NCI-H345 (cell line): ENCODE measurements at places on chromosomes 4 and X.
A peak's percentile ranks its signal among the peaks of the same experiment; 100 is the strongest.

DNA sequence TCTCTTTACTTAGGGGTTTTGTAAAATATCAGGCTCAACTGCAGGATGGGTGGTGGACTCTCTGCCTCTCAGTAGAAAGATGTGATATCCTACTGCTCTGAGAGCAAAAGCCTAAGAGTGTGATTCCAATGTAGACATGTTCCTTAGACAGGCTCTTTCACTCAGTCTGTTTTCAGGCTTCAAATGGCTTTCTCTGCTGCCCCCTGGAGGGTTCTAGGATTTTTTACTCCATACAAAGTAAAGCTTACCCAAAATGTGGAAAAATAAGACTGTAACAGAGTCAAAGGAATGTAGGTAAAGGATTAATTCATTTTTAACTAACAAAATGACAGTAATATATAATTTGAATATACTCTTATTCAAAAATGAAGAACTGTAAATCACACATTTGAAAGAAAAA lies 32.1 kb downstream of the ZGRF1 start:
- peak; percentile 30 for DNase-seq

GRCh38 chrX:112819813-112820212 lies 20.8 kb downstream of the AMOT start:
- DNase-seq = no peak

DNA sequence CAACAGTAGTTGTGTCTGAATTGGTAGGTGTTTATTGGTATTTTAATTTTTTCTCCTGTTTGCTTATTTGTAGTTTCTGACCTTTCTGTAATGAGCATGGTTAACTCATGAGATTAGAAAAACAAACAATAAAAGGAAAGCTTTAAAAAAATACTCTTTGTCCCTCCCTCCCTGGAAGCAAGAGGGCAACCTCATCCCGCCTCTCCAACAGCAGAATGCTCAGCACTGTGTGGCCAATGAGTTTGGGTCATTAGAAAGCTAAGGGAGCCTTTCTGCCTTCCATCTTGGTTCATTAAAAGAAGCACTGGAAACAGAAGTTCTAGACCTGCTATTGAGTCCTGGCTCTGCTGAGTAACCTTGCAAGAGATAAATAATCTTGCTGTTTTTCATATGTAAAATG lies 33.9 kb downstream of the TRPC5 start:
- DNase-seq = no peak

GRCh38 chr4:25575611-25576010 lies 80.0 kb upstream of the SLC34A2 start:
- DNase-seq = no peak

- DNase-seq = no peak
Observed at GRCh38 chrX:25810202-25810601, 327.9 kb upstream of the MAGEB18 start.

- no peak for DNase-seq
Observed at GRCh38 chrX:437661-438390, 51.1 kb upstream of the PPP2R3B start.

DNA sequence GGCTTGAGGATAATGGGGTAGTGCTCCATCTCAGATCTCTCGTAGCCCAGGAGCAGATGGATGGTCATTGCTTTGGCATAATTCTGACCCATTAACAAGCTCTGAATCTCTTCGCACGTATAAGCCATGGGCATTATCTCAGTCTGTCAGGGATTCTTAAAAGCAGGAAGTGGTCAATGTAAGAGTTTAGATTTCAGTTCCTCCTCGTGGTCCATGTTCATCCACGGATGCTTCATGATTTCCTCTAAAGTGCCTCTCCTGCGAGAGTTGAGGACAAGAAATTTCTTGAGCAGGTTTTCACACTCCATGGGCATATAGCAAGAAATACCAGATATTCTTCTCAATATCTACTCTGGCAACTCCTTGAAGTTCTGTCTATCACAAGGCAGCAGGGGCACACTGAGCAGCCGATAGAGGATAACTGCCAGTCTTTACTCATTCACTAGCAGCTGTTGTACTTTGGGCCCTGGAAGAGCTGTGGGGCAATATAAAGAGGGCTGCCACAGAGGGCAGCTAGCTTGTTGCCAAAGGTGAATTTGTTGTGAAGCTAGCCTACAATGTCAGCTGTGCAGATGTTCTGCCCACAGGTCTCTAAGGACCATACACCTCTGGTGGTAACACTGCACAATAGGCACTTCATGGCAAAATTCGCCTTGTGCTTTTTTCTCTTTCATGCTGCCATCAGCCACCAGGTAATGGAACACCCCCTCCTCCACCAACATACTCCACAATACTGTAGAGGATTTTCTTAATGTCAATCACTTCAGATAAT lies 52.0 kb upstream of the WDR17 start:
- DNase-seq = no peak

DNA sequence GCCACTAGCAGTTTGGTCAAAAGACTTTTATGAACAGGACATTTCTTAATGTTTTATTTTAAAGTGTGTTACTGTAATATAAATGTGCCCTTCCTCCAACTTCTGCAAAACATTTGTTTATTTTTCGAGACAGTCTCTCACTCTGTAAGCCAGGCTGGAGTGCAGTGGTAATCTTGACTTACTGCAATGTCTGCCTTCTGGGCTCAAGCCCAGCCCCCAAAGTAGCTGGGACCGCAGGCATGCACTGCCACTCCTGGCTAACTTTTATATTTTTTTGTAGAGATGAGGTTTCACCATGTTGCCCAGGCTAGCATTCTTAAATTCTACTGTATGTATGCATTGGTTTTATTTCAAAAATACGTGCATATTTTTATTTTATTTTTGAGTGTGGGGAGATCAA lies 1201.9 kb downstream of the STIM2 start:
- DNase-seq = no peak
